ENCODE measurements at places on chromosomes 5 and 9.

GRCh38 chr9:124282442-124283227, 24.9 kb downstream of the NEK6 start:
- peak; percentile 82 for DNase-seq

- DNase-seq, result no peak
Measured at GRCh38 chr5:56817263-56818014, 2.1 kb downstream of the MAP3K1 start.

GRCh38 chr5:41761663-41762062, 108.6 kb downstream of the OXCT1 start:
- no peak for DNase-seq

- peak; percentile 95 for DNase-seq
Measured at GRCh38 chr5:56346741-56347535, 113.8 kb upstream of the ANKRD55 start.

GRCh38 chr9:134937566-134938345, 20.0 kb upstream of the FCN1 start:
- DNase-seq, result no peak

DNA sequence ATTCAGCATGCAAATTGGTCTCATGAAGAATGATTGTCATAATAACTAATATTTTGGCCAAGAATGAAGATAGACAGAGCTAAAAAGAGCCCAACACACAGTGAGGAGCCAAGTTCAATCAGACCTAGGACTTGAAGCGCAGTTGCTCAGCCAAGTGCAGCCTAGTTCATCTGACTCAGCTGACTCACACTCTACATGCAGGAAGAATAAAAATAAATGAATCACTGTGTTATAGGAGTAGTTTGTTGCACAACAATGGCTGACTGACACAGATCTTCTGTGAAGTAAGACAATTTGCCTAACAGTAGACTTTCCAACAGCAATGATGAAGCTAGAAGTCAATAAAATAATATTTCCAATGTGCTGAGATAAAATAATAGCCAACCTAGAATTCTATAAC, 261.5 kb downstream of the CEMIP2 start:
- DNase-seq, result peak; percentile 46

- DNase-seq, result peak; percentile 1
Measured at GRCh38 chr9:25857147-25857546, 178.9 kb upstream of the TUSC1 start.

DNA sequence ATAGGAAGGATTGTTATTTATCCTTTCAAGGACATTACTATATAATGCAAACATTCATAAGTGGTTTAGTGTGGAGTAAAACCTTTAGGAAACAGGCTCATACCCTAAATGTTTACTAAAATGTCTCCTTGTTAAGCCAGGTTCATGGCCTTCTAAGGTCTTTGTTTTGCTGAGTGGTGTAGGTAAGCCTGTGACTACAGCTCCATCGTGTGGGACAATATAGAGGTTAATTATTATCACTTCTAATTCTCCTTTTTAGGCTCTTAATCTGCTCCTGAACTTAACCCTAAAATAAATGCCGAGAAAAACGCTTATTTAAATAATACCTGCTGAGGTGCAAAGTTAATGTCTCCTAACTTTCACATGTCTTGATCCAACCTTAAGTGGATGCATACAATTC, 43.8 kb downstream of the SPINK5 start:
- no peak for DNase-seq

DNA sequence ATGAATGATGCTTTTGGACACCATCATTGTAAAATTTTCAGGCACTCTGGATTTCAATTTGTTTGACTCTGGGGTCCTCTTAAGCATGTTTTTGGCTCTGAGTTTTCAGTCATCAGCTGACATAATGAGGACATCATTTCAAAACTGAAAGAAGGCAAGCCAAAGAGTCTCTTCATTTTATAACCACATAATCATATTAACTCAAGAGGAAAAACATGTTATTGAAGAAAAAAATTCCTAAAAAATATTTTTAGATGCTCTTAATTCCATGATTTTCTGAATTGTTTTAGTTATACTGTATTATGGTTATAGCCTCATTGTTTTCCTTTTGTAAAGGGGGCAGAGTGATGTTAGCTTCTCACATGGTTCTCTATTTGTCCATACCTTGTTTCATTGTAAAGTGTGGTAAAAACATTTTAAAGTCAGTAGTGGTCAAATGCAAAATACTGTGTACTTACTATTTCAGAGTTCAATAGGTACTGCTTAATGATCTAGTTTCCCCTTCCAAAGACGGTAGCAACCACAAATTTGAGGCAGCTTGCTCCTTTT, 472.1 kb downstream of the DMRT2 start:
- no peak for DNase-seq

DNA sequence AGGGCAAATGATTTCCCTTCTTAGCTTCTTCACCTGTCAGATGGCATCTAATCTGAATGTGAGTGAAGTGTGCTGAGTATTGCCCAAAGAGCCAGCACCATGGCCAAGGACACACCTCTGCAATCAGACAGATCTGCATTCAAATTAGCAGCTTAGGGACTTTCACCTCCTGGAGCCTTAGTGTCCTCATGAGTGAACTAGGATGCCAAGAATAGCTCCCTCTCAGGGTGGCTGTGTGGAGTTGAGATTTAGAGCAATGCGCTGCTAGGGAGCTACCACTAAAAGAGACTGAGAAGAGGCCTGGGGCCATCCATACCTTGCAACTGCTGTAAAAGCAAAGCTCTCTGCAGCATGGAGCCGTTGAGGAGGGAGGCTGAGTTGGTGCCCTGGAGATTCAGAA, 1.4 kb downstream of the CIZ1 start:
- no peak for DNase-seq

DNA sequence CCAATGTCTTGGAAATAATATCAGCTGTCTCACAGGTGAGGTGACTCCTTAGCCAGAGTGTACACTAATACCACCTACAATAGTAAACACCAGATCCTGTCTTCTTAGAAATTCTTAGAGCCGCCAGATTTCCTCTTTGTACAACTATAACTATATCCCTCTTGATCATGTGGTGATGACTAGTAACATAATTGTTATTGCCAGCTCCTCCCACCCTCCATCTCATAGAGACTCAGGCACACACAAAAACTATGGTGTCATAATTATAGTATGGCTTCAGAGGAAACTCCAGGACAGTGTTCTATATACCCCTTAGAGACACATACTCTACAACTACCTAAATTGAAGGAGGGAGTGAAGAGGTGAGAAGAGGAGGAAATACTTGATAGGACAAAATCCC, 33.1 kb downstream of the PGGT1B start:
- peak; percentile 3 for DNase-seq

- DNase-seq, result no peak
Measured at GRCh38 chr5:60699288-60699608, 718 bp downstream of the DEPDC1B start.

All from A172 (cell line).